Left ventricle myocardium superior (tissue), 1 donor: ENCODE measurements at places on chromosomes 2 and 18. TPM values are rescaled to one million over a fixed set of nuclear protein-coding genes. Genes with fewer than 3 reads are reported as not detected.

The PAX8 gene
- total RNA-seq, result 0.30 TPM

The RPRM gene
- not detected for total RNA-seq

The RAX gene
- total RNA-seq, result not detected

The COPS9 gene
- 204 TPM for total RNA-seq

The LRRC30 gene
- not detected for total RNA-seq

GRCh38 chr2:53036196-53036595, 731.4 kb upstream of the CHAC2 start:
- no peak for DNase-seq

The SCN3A gene
- total RNA-seq, result 0.84 TPM

- no peak for DNase-seq
These were observed 25.7 kb downstream of the SCN7A start for GRCh38 chr2:166468124-166469024.

- DNase-seq, result no peak
These were observed 9.1 kb downstream of the DRC1 start for GRCh38 chr2:26410764-26411243.

- no peak for DNase-seq
These were observed 71.5 kb downstream of the PTGR3 start for GRCh38 chr18:75137346-75137877.

- no peak for DNase-seq
These were observed 10.6 kb downstream of the LRP2 start for GRCh38 chr2:169351725-169352124.

DNA sequence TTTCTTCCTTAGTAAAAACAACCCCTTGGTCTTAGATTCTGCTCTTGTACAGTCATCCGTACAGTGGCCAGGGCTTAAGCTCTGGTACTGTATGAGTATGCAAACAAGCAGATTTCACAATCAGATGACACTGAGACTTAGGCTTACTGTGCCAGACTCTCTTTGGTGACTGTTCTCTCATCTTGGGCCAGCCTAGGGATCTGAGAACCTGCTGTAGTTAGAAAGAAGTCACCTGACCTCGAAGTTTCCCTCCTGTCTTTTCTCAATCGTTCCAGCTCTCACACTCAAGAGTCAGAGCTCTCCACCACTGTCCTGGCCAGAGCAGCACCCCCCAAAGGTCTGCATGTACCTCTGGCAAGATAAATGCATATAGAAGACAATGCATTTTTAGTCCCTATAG, 63.2 kb downstream of the ZEB2 start:
- DNase-seq, result peak; percentile 21

DNA sequence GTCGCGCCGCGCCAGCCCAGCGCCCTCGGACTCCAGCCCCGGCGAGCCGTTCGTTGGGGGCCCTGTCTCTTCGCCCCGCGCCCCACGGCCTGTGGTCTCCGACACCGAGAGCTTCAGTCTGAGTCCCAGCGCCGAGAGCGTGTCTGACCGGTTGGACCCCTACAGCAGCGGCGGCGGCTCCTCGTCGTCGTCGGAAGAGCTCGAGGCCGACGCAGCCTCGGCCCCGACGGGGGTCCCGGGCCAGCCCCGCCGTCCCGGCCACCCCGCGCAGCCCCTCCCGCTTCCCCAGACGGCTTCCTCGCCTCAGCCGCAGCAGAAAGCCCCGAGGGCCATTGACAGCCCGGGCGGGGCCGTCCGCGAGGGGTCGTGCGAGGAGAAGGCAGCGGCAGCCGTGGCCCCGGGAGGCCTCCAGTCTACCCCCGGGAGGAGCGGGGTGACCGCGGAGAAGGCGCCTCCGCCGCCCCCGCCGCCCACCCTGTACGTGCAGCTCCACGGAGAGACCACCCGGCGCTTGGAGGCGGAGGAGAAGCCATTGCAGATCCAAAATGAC, 1.4 kb downstream of the PHLPP1 start:
- peak; percentile 73 for DNase-seq

- DNase-seq, result no peak
These were observed 42.2 kb downstream of the RAD51AP2 start for GRCh38 chr2:17476064-17476463.
